ENCODE measurements at places on chromosomes 13 and 19.

DNA sequence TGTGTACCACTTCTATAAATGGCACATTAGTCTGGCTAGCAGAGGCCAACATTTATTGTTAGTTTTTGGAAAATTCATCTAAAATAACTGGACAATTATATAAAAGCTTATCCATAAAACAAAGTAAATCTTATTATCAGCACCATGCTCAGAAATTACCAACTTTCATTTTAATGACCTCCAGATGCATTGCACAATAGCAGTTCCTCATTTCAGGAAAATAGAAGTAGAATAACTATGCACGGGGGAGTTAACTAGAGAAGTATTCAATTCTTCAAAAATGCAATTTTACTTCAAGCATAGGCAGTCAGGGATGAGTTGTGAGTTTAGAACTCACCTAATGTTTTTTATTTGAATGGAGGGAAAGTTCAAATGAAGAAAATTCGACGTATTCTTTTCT is 1023.5 kb downstream of the PCDH17 start:
- DNase-seq: no peak

DNA sequence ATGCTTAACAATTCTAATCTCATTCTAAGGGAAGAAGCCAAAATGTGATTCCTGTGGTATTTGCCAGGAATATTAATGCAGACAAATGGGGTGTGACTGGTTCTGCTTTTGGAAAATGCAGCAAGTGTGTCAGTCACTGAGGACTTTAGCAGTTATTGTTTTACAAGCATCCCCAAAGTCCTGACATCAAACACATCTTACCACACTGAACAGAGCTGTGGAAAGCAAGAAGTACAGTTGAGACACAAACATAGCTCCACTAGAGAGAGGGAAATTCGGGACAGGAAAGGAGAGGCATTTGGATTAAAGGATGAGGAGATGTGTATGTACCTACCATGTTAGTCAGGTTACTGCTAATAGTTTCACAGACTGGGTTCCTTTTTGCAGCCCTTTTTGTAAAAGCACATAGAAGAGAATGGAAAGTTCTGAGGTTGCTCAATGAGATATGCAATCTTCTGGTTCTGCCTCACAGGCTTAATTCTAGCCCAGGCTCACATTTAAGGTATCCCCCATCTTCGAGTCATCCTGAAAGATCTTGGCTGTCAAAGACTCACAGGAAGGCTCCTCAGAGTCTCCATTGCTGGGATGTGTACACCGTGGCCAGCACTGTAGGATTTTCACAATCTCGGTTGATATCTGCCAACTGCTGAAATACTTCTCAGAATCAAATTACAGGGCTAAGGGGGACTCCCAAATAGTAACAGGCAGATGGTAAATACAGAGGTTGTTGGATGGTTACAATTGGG is 316.6 kb downstream of the DNAJC15 start:
- DNase-seq: no peak

GRCh38 chr13:26921918-26922317 is 161.3 kb upstream of the GPR12 start:
- DNase-seq: no peak

- DNase-seq: no peak
Measured at GRCh38 chr13:40874138-40874779, 84.8 kb downstream of the SLC25A15 start.

- DNase-seq: no peak
Measured at GRCh38 chr19:55504981-55505380, 16.7 kb downstream of the SSC5D start.
